ENCODE measurements at places on chromosomes 12 and 14.
A peak's percentile ranks its signal among the peaks of the same experiment; 100 is the strongest.

- DNase-seq = no peak
Measured at GRCh38 chr12:132205271-132206045, 61.2 kb downstream of the NOC4L start.

DNA sequence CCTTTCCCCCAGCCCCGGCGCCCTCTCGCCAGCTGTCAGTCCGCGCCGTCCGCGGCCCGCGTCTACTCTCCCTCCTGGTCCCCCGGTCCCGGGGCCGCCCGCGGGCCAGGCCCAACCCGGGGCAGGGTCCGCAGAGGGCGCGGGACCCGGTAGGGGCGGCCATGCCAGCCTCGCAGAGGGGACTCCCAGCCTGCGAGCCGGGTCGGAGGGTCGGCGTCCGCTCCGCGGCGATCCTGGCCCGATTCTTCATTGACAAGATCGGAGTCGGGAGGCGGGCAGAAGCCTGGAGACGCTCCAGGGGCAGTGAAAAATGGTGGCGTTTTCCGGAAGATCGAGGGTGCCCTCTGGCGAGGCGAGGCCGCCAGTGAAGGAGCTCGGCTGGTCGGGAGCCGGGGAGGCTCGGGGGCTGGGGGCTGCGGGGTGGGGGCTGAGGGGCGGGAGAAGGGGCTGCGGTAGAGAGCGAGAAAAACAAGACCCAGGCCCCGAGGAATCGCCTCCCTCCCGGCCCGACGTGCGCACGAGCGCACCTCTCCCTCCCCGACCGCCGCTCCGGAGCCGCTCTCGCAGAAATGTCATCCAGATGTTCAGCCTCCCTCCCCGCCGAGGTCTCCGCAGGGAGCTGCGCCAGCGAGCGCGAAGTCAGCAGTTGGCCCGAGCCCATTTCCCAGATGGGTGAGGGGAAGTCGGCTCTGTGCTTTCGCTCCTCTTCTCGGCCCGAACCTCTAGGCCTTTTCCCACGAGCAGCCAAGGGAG, 647 bp upstream of the TGFB3 start:
- DNase-seq = peak; percentile 60

DNA sequence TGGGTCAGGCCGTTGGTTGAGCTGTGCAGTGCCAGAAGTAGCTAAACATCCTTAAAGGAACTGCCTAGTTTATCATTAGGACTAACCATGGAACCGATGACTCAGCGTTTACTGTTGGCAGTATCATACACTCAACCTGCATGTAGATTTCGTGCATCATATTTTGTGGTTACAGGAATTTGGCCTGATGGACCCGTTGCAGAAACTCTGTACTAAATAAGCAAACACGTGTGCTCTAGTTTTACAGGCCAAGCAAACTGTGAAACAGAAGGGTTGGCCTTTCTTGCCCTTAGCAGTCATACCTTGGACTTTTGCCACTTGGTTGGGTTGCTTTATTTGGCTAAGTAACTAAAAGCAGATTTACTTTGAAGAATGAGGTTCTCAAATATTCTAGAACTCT, 35.6 kb downstream of the DGLUCY start:
- no peak for DNase-seq

- DNase-seq = no peak
Measured at GRCh38 chr14:64149921-64150320, 144.2 kb downstream of the ESR2 start.

- no peak for DNase-seq
Measured at GRCh38 chr12:110370732-110371231, 32.7 kb downstream of the ANAPC7 start.

DNA sequence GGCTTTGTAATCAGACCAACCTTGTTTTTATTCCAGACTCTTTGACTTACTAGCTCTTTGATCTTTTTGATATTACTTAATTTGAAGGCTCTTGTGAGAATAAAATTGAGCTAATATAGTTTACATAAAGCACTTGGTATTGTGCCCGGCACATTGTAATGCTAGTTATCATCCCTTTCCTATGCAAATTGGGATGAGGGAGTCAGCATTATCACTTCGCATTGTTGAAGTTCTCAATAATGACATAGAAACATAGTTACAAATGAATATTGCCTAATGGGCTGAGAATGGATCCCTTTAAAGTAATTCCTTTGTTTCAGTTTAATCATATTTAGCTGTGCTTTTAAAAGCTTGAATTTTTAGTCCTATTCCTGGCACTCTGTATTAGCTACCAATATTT, 36.6 kb downstream of the SUPT16H start:
- DNase-seq = no peak

- DNase-seq = no peak
Measured at GRCh38 chr12:99332936-99333591, 314.5 kb upstream of the GARIN6 start.

DNA sequence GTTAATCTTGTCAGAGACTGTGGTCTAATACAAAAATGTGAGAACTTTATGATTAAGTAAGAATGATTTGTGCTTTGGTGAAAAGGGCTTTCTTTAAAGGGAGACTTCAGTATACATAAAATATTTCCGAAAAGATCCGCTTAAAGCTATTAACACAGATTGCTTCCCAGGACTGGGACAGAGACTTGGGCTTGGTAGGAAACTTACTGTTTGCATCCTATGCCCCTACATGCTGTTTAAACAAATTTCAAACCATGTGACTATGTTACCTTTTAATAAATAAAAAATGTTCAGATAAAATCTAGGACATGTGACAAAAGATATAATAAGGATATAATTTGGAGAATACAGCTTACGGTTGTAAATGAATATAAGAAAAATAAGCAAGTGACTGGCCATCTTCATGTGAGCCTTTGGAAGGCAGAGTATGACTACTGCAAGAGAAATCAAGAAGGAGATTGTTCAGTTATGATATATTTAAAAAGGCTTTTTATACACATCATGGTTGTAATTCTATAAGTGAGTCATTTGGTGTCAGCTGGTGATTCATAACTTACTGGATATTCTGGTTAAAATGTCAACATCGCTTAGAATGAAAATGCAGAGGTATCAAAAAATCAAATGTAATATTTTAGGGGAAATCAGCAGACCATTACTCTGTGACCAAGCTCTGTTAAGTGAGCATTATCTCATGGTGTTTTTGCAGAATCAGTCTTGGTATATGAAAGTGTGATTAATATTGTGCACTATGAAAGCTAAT, 234.7 kb upstream of the E2F7 start:
- no peak for DNase-seq

All from activated T-helper 1 cell treated with Interleukin-2 at 50 U/mL for 16 hours (primary cell).